ENCODE measurements at places on chromosomes 2 and 18.
A peak's percentile ranks its signal among the peaks of the same experiment; 100 is the strongest.

DNA sequence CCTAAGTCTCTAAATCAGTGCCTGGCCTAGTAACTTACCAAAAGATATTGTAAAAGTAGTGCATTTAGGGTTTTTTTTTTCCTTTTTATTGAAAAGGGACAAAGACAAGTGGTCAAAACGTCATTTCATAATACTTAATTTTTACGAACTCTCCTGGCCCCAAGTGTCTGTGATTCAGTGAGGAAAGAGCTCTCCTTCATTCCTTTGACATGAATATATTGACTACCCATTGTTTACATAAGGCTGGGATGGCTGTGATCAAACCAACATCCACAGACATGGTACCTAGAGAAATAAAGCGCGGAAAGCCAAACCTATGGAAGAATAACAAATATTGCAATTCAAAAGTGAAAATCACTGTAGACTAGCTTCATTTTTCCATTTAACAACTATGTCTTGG is 198.4 kb downstream of the BABAM2 start:
- no peak for DNase-seq

DNA sequence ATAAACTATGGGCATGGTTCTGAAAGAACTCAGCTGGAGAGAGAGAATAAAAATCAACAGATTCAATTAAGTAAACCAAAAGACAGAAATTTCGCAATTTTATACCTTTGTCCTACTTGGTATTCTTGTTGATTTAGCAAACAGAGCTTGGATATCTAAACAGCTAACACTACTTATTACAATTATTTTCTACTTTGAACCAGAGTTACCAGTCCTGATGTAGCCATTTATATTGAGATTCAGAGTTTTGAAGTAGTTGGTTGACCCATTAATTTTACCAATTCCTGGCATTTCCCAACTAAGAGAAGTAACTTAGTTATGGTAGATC is 48.9 kb downstream of the ASXL2 start:
- DNase-seq: no peak

DNA sequence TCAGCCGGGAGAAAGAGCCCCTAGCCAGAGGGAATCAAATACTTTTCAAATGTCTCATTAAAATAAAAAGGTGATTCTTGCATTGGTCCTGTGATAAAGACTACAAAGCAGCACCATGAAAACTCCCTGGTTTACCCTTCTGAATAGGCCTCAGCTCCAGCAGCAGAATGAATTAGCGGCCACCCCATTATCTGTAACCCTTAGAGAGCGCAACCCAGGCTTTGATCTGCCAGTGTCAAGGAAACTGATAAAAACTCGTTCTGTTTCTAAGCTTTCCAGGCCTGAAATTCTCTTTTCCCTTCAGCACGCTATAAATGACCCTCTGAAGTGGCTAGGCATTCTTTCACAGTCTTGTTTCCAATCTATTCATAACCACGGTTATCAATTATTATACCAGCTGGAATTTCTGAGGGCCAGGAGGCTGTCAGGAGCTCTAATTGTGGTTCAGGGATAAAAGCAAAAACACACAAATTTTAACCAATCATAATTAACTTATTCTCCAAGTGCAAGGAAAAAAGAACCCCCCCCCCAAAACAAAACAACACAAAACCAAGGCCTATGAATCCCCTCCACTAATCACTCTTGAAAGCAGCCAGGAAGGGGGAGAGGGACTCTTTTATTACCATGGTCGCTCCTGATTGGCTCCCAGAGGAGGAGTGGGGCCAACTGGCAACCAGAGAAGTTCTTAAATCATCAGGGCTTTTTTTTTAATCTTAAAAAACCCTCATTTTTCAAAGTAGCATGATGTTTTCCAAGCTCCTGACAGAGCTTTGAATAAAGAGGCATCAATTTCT is 258.9 kb downstream of the CYRIA start:
- no peak for DNase-seq

DNA sequence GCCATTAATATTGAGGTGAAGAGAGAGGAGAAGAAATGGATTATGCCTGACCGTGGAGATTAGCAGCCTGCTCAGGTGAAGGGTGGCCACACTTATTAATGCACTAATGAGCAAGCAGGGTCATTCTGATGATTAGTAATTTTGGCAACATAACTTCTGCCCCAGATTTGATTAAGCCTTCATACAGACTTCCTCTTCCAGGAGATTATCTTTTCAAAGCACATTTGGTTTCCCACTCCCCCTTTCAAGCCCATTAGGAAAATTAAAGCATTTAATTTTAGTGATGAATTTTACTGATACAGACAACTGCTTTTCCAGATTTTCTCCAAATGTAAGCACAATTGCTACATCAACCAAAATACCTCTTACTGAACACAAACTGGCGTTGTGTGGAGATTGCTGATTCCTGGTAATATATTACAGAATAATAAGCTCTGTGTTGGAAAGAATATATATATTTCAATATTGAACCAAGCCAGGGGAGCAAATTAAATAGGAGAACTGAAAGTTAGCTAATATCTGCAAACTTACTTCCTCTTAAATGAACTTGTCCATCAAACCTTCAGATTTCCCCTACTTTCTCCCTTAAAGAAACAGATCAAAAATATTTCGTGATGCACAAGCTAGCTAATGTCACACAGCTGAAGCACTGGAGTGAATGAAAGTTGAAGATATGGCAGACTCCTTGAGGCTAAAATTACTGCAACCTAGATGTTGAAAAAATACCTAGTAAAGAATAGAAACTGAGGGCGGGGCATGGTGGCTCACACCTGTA is 140.8 kb downstream of the FAM210A start:
- no peak for DNase-seq

GRCh38 chr2:27591745-27592144 is 8.9 kb downstream of the ZNF512 start:
- DNase-seq: no peak

GRCh38 chr2:60154142-60154541 is 399.3 kb downstream of the BCL11A start:
- DNase-seq: no peak

- DNase-seq: no peak
Observed at GRCh38 chr2:19617257-19617848, 258.9 kb upstream of the OSR1 start.

GRCh38 chr2:75580156-75580555 is 19.4 kb upstream of the EVA1A start:
- DNase-seq: no peak

GRCh38 chr2:152099367-152100050 is 665 bp upstream of the CACNB4 start:
- DNase-seq: no peak

- DNase-seq: peak; percentile 71
Observed at GRCh38 chr2:9990736-9991135, 39.2 kb downstream of the GRHL1 start.

- DNase-seq: no peak
Observed at GRCh38 chr2:18829976-18830375, 240.6 kb upstream of the NT5C1B start.

DNA sequence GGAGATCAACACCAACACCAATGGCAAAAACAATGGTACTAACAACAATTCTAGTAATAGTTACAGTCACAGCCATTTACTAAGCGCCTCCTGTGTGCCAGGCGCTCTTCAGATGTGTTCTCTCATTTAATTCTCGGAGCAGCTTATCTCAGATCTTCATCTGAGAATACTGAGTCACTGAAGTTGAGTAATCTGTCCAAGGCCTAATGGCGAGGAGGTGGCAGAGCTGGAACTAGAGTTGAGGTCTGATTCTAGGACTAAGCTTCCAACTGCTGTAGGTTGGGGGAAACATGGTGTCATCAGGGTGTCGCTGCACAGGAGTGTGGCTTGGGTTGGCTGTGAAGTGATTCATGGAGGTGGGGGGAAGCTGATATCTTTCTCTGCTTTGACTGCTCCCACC is 156.1 kb downstream of the DYSF start:
- peak; percentile 46 for DNase-seq

GRCh38 chr2:180599804-180600203 is 380.6 kb upstream of the UBE2E3 start:
- DNase-seq: no peak

- no peak for DNase-seq
Observed at GRCh38 chr2:231152800-231153557, 28.1 kb upstream of the HTR2B start.

GRCh38 chr2:157061799-157062198 is 195.7 kb upstream of the GALNT5 start:
- no peak for DNase-seq

- DNase-seq: peak; percentile 92
Observed at GRCh38 chr2:12325806-12326205, 390.9 kb upstream of the TRIB2 start.

DNA sequence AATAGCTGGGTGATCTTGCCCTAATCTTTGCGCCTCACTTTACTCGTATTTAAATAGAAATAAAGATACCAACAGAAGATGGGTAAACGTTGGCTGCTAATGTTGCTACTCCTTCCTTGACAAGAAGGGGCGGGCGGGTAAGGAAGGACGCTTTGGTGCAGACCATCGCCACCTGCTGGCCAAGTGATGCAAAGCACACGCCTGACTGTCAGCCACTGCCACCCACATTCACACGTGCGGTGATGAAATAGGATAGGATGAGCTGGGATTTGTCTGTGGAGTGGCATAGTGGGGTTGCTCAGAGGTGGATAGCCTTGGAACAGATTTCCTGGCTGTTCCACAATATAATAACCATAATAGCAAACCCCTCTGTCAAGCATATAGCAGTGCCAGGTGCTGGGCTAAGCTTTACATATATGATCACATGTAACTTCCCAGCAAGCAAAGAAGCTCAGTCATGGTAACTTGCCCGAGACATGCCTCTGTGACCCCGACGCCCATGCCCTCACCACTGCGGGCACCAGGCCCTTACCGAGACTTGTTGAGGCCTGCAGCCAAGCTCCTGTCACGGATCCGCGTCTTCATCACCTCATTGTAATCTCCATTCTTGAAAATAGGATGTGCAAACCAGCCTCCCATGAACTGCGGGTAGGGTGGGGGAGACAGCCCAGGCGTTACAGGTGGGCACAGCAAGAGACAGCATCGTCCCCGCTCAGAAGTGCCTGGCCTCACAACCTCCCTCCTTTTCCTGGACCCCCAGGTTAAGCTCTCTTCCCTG is 39.3 kb downstream of the LCT start:
- DNase-seq: peak; percentile 71

GRCh38 chr18:79327199-79327721 is 68.5 kb upstream of the NFATC1 start:
- no peak for DNase-seq

GRCh38 chr18:78912844-78913243 is 66.8 kb upstream of the SALL3 start:
- no peak for DNase-seq

- no peak for DNase-seq
Observed at GRCh38 chr18:58492891-58493469, 135.9 kb downstream of the ALPK2 start.

- DNase-seq: no peak
Observed at GRCh38 chr2:375270-375955, 87.5 kb upstream of the ALKAL2 start.

DNA sequence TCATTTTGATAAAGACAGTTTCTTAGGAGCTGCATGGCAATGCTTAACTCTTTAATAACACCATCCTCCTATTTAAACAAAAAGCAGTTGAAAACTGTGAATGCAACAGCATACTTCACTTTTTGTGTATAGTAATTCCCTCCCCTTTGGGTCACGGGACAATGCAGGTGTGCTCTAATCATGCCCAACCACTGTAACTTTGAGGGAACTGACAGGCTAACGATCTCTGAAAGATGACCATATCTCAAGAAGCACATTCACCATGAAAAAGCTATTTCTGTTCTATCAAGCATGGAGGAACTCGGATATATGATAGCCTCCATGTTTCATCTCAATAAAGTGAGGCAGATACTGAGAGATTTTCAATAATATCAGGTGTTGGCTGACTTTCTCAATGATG is 81.1 kb upstream of the CD226 start:
- no peak for DNase-seq

DNA sequence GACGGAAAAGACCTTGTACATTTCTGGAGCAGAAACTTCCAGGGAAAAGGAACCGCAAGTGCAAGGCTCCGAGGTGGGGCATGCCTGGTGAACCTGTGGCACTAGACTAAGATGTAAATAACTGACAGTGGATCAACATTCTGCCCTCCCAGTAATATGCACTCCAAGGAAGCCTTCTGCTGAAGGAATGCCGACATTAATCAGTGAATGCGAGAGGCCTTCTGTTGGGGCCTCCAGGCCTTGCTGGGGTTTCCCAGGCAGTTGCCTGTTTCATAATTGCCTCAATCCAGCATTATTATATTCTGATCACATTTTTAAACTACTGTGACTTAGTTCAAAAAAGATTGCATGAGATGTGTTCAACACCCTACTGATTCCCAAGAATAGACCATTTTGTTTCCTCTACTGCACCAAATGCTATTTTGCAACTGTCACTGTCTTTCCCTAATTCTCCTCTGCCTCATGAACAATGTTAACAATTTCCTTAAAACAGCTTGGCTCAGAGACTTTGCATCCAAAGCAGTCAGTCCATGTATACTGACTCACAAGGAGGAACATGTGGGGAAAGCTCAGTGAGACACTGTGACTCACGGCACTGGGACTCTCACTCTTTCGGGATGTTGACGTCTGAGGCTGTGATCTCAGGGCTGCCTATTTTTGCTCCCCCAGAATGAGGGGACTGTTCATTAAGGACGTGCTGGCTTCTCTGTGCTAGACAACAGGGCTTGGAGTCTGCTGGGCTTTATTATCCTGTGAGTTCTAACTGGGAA is 10.5 kb upstream of the DSG2 start:
- peak; percentile 23 for DNase-seq

DNA sequence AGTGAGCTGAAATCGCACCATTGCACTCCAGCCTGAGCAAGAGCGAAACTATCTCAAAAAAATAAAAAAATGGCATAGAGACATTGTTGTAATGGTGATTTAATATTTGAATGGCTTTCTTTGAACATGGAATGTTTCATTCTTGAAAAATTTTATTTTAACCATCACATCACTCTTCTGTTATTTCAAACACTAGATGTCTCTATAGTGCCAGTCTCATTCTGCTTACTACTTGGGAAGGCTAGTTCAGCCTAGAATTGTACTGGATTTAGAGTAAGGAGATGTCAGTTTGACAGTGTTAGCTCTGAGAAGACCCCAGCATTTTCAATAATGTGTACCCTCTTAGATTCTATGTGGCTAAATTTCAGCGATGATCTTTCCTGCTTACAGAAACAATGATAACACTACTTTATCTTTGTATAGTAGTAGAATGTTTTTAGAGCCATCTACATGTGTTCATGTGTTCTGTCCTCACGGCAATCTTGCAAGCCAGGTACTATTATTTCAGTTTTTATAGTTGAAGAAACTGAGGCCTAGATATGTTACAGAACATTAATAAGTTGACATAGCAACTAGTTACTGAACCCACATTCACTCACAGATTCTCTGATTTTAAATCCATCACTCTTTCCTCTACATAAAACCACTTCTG is 142.9 kb upstream of the ZSWIM2 start:
- DNase-seq: no peak

GRCh38 chr2:9709539-9710285 is 78.9 kb upstream of the YWHAQ start:
- DNase-seq: no peak

DNA sequence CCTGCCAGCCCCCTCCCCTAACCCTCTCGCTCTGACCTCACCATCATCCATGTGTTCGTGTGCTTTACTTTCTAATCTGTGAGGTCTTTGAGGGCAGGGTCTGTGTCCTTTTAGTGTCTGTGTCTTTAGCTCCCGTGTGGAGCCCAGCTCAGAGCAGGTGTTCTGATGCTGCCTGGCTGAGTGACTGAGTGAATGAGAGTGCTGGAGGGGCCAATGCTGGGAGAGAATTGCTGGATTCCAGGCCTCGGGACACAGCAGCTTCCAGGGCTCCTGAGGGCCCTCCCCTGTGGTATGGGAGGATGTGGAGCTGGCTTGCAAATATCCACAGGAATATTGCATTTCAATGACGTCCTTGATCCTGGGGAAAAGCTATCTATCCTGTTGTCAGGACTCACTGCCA is 160.6 kb downstream of the ANKRD30B start:
- no peak for DNase-seq
